A549 treated with dexamethasone at 1 μM for 4 hours (cell line): ENCODE measurements at places on chromosomes 5 and 9. TPM values are rescaled to one million over a fixed set of nuclear protein-coding genes. Genes with fewer than 3 reads are reported as not detected.

Gene FOXD4L6
- total RNA-seq = 0.08 to 0.09 TPM (median 0.09 TPM) in 3 of 5 replicates, not detected in the others

Gene PTGER4
- total RNA-seq = 5.3 to 9.1 TPM (median 7.7 TPM) in 5 replicates

Gene MEGF10
- total RNA-seq = 0.13 TPM in 1 of 5 replicates, not detected in the others

Gene ITGA2
- total RNA-seq = 8.5 to 13.9 TPM (median 11.3 TPM) in 5 replicates

Gene NMRK1
- total RNA-seq = 4.2 to 5.6 TPM (median 5.2 TPM) in 5 replicates

Gene GABRA1
- total RNA-seq = not detected in 5 replicates

Gene ARID3C
- 0.17 to 0.25 TPM (median 0.20 TPM) in 5 replicates for total RNA-seq

Gene WNT8A
- not detected in 5 replicates for total RNA-seq

Gene OCLN
- total RNA-seq = 10.8 to 12.9 TPM (median 10.9 TPM) in 5 replicates

Gene ROPN1L
- total RNA-seq = 1.7 to 2.2 TPM (median 2.0 TPM) in 5 replicates

Gene ANKRD18A
- total RNA-seq = 5.5 to 13.7 TPM (median 10.0 TPM) in 5 replicates

Gene DOLK
- 32.2 to 47.1 TPM (median 42.5 TPM) in 5 replicates for total RNA-seq

Gene GRAMD2B
- total RNA-seq = 1.1 to 1.8 TPM (median 1.3 TPM) in 5 replicates

Gene PCDHGC4
- not detected in 5 replicates for total RNA-seq

Gene ADGRD2
- not detected in 5 replicates for total RNA-seq

Gene STKLD1
- 0.44 to 1.2 TPM (median 0.73 TPM) in 5 replicates for total RNA-seq

Gene SLC27A6
- total RNA-seq = 0.07 to 0.08 TPM (median 0.08 TPM) in 4 of 5 replicates, not detected in the other

Gene BRD3
- 13.6 to 21.7 TPM (median 19.5 TPM) in 5 replicates for total RNA-seq

Gene HMCN2
- 0.02 to 0.12 TPM (median 0.02 TPM) in 5 replicates for total RNA-seq

Gene SHISAL2B
- total RNA-seq = not detected in 5 replicates

Gene GABRB2
- 0.01 TPM in 1 of 5 replicates, not detected in the others for total RNA-seq

Gene CDC25C
- total RNA-seq = 9.0 to 11.0 TPM (median 9.7 TPM) in 5 replicates

Gene IFNA2
- total RNA-seq = not detected in 5 replicates

Gene C9
- not detected in 5 replicates for total RNA-seq

Gene WDR38
- total RNA-seq = 0.07 to 0.28 TPM (median 0.16 TPM) in 4 of 5 replicates, not detected in the other

Gene IFNA21
- total RNA-seq = not detected in 5 replicates

Gene SLC34A3
- 0.05 to 0.11 TPM (median 0.06 TPM) in 5 replicates for total RNA-seq

Gene EQTN
- 0.20 to 0.21 TPM in 2 of 5 replicates, not detected in the others for total RNA-seq

Gene HEMGN
- total RNA-seq = not detected in 5 replicates

Gene RPS23
- total RNA-seq = 3,068 to 5,168 TPM (median 3,151 TPM) in 5 replicates

Gene FOXI1
- total RNA-seq = not detected in 5 replicates

Gene ZFP2
- total RNA-seq = 0.03 to 0.06 TPM (median 0.04 TPM) in 3 of 5 replicates, not detected in the others

Gene LRRC26
- 0.19 to 1.5 TPM (median 0.77 TPM) in 5 replicates for total RNA-seq

Gene PSMB7
- 288 to 378 TPM (median 312 TPM) in 5 replicates for total RNA-seq

Gene NUTM2G
- 0.05 TPM in 1 of 5 replicates, not detected in the others for total RNA-seq

Gene TAL2
- 0.15 to 0.45 TPM (median 0.22 TPM) in 4 of 5 replicates, not detected in the other for total RNA-seq

Gene CCDC152
- total RNA-seq = 0.06 TPM in 1 of 5 replicates, not detected in the others

Gene ZNF300
- 2.4 to 2.7 TPM (median 2.5 TPM) in 5 replicates for total RNA-seq

Gene CNTNAP3
- total RNA-seq = 6.5 to 12.3 TPM (median 10.1 TPM) in 5 replicates

Gene FCN2
- total RNA-seq = not detected in 5 replicates

Gene CNTLN
- 4.8 to 6.1 TPM (median 5.7 TPM) in 5 replicates for total RNA-seq

Gene P4HA2
- 43.6 to 56.5 TPM (median 49.4 TPM) in 5 replicates for total RNA-seq

Gene ABO
- total RNA-seq = not detected in 5 replicates

Gene KCNN2
- 0.09 to 0.16 TPM (median 0.12 TPM) in 5 replicates for total RNA-seq
